ENCODE measurements at places on chromosomes 11 and 22.

- no peak for DNase-seq
Observed at GRCh38 chr11:10295064-10295901, 1.3 kb upstream of the SBF2 start.

GRCh38 chr22:30866216-30866615 is 102.4 kb downstream of the MORC2 start:
- DNase-seq, result no peak

DNA sequence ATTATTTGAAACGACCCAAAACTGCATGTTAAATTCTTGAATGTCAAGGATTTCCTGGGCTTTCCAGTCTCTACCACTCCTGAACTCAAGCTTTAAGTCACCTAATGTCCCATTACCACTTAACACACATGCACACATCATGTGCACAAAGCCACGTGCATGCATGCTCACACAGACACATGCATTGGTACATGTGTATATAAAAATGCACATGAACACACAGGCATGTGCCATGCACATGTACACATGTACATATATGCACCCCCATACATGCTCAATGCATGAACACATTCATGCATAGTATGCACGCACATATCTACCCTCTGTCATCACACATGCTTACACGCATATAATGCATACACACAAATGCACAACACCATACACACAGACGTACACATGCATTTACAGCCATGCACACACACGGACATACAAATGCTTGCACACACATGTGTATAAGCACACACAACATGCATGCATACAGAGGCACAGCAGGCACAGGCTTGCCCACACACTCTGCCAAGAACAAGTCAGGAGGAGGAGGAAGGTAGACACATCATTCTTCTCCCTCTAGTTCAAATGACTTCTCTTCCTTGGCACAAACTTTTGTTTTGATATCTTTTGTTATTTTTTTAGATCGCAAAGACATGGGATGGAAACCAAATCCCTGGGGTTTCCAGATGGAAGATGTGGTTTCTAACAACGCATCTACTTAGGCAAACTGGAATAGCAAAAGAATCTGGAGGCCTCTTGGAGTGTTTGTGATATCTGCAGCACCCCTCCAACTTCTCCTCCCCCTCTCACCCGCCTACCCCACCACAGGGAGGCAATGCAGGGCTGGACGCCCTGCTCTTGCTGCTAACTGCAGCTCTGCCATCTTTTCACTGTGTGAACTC is 24.6 kb downstream of the RASD2 start:
- no peak for DNase-seq

- no peak for DNase-seq
Observed at GRCh38 chr11:66789097-66789890, 53.9 kb upstream of the RCE1 start.

GRCh38 chr11:132177106-132177505 is 806.7 kb downstream of the NTM start:
- DNase-seq, result no peak

DNA sequence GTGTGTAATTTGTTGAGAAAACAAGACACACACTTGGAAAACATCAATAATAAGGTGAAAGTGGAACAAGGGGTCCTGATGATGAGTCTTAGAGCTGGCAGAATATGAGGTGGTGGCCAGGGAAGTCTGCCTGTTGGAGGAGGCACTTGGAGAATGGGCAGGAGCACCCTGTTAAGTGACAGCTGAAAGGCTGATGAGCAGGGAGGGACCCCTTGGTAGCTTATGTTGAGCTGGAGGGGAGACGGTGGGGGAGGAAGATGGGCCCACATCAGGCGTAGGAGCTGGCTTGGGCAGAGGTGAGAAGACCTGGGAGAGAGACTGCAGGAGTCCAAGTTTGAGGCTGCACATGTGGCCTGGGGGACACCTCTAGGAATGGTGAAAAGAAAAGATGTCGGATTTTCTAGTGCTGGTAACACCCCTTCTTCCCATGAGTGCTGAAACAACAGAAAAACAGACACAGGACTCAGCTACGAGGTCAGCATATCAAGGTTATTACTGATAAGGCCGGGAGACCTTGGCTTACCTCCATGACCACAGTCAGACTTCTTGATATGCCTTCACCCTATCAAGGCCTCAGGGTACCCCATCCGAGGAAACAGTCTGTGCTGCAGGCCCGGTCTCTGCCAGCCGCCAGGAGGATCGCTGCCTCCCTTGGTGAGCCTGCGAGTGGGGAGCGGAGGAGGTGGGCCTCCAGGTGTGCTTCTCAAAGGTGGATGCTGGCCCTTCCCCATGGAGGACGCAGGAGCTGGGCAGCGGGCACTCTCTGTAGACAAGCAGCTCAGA is 14.3 kb upstream of the C11orf96 start:
- no peak for DNase-seq

GRCh38 chr11:134478176-134478575 is 66.1 kb upstream of the B3GAT1 start:
- no peak for DNase-seq

GRCh38 chr11:8296038-8296649 is 32.5 kb upstream of the LMO1 start:
- no peak for DNase-seq

- peak; percentile 17 for DNase-seq
Observed at GRCh38 chr11:105000797-105001196, 22.2 kb downstream of the CASP5 start.

DNA sequence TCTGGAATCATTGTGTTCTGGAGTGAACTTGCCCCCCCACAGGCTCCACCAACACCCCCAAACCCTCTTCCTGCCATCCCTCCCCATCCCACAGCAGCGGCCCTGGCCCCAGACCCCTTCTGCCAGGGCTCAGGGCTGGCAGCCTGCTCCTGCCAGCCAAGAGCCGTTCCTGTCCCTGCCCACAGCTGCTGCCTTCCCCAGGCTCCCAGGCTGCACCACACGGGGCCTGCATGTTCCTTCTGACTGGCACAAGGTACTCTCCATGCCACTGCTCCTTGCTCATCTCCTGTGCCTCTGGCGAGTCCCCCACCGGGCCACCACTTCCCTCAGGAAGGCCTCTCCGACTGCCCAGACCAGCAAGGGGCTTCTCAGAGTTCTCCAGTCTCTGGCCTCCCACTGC is 4.9 kb downstream of the GP1BB start:
- DNase-seq, result no peak

DNA sequence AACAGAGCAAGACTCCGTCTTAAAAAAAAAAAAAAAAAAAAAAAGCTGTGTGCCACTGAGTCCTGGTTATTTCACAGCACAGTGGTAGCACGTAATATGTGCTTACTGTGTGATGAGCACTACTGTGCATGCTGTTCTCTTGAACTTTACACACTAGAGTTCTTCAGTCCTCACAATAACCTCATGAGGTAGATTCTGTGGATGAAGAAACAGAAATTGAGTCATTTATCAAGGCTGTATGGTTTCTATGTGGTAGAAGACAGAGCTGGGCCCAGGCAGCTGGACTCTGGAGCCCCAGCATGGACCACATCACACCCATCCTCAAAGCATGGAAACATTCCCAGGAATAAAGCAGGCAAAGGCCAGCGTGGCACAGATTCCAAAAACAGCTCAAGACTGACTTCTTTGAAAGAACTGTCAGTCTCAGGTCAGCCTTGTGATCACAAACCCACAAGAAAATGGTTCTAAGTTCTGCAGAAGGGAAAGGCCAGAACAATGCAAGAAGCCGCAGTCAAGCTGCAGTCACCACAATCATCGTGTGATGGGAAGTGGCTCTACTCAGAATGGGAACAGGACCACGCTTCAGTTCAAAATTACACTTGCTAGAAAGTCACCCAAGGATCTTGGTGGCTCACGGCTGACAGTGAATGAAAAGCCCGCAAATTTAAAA is 49.5 kb downstream of the MICAL3 start:
- no peak for DNase-seq

GRCh38 chr11:76892306-76892705 is 31.6 kb downstream of the ACER3 start:
- no peak for DNase-seq

DNA sequence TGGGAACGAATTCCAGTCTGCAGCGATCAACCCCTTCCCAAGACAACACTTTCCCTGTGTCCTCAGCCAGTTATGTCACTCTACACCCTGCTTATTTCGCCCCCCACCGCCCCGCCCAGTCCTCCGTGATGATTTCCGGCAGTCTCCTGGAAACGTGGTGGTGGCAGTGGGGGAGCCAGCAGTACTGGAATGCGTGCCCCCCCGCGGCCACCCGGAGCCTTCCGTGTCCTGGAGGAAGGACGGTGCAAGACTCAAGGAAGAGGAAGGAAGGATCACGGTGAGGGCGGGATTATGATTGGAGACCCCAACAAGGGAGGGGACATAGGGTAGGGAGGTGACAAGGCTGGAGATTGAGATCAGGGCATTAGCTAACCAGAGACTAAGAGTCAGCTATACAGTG is 4.1 kb downstream of the ROBO3 start:
- DNase-seq, result no peak

GRCh38 chr22:36022162-36022561 is 6.5 kb downstream of the RBFOX2 start:
- DNase-seq, result no peak

DNA sequence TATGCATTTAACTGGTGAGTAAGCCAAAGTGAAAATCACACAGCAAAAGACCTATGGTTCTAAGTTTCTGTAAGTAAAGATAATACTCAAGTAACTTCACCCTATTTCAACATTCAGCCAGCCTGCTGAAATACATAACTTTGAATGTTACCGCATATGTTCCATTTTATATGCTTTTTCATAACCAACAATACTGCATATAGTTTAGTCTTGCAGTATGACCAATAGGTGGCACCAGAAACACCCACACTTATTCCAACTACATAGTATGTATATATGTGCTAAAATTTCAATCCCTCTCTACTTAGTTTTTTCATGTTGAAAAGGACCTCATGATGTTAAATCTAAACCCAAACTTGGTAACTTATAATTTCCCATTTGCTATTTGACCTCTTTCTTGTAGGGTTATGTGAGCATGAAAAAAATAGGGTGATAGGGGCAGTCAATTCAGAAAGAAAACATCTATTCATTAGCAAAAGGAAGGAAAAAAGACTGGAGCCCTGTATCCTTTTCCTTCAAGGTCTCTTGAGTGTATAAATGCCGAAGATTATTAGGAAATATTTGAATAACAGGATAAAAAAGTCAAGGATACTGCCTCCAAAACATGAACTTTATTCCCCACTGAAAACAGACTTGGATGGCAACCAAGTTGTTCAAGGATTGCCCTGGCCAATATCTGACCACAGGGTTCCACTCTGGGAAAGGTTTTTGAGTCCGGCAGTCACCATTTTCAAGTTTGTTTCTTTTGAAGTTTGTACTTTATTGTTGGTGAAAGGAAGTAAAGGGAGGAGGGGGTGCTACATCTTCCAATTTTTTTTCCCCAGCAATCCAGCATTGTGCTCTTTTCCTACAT is 23.8 kb upstream of the FZD4 start:
- DNase-seq, result no peak

DNA sequence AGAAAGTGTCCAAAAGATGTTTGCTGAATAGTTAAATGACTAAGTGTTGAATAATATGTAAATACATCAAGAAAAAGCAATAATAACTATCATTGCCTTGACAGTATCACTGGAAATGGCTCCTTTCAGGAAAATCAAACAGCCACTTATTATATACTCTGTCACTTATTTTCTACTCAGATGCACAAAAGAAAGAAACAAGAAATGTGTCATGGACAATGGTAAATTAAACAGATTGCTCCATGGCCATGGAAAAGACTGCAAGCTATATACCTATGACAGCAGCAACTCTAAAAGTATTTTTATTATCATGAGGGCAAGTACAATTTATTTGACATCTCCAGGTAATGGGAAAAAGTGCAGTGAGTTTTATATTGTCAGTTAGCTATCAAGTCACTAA is 52.9 kb upstream of the GUCY1A2 start:
- DNase-seq, result no peak

GRCh38 chr11:1351278-1351937 is 38.3 kb upstream of the BRSK2 start:
- no peak for DNase-seq

DNA sequence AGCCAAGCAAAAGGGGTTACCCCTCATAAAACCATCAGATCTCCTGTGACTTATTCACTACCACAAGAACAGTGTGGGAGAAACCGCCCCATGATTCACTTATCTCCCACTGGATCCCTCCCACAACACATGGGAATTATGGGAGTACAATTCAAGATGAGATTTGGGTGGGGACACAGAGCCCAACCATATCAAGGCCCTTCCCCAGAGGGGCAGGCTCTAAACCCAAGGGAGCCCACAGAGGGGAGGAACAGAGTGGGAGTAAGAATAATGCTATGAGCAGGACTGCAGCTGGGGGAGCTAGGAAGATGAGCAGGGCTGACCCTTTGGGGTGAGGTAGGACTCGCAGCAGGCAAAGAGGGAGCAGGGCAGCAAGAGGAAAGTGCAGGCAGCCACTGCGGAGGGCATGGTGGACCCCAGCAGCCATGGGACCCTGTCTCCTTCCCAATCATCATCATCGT is 59.3 kb downstream of the CD82 start:
- no peak for DNase-seq

DNA sequence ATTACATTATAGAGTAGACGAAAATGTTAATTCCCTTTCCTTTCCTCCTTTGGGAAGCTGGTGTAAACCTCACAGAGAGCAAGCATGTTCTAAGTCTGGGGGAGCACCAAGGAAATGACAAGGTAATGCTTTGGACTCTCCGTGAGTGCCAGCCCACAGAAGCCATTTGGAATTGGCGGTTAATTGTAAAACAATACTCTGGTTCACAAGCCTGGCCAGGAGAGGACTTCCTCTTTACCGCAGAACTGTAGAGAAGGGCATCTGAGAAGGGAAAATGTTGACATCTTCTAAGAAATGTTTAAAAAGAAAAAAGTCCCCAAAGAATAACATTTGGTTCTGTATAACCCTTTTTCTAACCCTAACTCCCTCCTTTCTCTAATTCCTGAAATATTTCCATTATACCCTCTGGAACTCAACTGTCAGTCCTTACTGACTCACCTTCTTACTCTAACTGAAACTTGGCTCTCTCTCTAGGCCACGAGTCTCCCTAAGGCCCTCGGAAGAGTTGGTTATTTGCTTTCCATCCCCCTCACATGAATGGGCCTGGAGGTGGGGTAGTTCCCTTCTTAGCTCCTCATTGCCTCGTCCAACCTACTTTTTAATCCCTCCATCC is 379.8 kb downstream of the SOX6 start:
- no peak for DNase-seq

DNA sequence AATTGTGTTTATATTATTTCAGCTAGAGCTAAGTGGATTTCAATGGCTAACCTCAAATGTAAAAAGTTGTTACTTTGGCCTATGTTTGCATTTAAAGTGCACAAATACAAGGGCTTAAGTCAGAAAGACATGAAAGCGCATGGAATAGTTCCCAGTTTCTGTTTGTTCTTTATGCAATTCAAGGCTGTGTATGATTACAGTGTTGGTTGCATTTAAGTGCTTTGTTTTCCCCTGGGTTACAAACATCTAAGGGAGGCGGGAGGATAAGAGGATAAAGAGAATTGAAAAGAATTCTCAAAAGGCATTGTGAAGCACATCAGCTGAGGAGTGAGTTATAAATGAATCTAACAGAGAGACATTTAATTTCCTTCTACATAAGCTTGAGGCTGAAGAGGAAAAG is 453.4 kb downstream of the NTM start:
- DNase-seq, result no peak

DNA sequence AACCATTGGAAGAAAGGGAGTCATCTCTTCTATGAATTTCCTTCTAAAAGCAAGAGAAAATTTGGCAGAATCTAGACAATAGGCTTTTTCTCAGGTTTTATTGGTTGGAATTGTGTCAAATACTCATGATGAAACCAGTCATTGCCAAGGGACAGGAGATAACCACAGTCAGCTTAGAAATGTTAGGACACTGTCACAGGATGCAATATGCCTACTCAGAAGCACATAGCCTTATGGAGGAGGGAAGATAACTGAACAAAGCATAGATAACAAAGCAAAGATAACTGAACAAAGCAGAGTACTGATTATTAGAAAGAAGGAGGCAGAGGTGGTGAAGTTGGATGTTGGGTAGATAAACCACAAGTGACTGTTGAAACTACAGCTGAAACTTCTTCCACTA is 303.5 kb upstream of the PDGFD start:
- DNase-seq, result no peak

Data from stimulated activated CD8-positive, alpha-beta memory T cell treated with anti-CD3 and anti-CD28 coated beads, Interleukin-7, amount 100 ng/mL, for 24 hours (primary cell).